ENCODE measurements at places on chromosomes 3 and 15. TPM values are rescaled to one million over a fixed set of nuclear protein-coding genes. Genes with fewer than 3 reads are reported as not detected.

C3orf85 gene
- polyA plus RNA-seq: 46.4 TPM

CCRL2 gene
- polyA plus RNA-seq: 0.62 TPM

ACOX2 gene
- polyA plus RNA-seq: 214 TPM

CHRNA3 gene
- not detected for polyA plus RNA-seq

CASR gene
- polyA plus RNA-seq: 0.29 TPM
